ENCODE measurements at places on chromosomes 4 and X. TPM values are rescaled to one million over a fixed set of nuclear protein-coding genes. Genes with fewer than 3 reads are reported as not detected.

DNA sequence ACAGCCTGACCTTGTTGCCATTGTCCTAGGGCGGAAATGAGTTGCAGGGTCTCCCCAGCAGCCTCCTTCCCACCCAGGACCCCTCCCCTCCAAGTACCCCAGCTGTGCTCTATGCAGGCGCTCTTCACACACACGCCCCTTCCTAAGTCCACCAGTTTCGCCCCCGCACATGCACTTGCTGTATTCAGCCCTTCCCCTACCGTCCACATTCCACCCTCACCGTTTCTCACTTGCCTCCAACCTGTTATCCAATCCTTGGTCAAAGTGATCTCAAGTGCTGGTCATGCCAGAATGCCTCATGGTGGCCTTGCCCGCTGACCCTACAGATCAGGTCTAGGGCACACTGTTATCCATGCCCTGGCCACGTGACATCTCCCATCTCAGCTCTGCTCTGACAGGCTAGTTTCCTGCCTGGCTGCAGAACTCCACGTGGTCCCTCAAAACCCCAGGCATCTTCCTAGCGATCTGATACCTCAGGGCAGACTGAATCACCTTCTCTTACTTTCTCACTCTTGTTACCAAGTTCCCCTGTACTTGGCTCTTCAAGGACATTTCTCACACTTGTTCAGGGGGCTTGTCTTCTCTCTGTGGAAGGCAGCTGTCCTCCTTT, 39.7 kb downstream of the NSG1 start:
- no peak for DNase-seq

DNA sequence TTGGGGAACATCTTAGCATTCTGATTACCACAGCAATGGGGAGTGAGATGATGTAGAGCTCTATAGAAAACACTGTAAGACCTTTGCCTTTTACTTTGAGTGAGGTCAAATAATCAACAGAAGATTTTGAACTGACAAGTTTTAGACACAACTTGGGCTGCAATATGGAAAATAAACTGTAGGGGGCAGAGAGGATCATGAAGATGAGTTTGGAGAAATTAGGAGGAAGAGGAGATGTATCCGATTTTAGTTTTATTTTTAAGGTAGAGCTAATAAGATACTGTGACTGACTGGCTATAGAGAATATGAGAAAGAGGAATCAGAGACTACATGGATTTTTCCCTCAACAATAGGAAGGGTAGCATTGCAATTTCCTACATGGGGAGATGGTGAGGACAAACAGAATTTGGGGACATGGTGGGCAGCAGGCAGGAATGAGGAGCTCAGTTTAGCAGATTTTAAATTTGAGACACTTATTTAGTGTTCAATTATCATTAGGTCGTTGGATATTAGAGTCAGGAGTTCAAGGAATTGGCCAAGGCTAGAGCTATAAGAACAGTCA, 563.1 kb downstream of the INPP4B start:
- no peak for DNase-seq

- no peak for DNase-seq
Observed at GRCh38 chr4:160724063-160724462, 1439.7 kb downstream of the FSTL5 start.

PALLD gene
- total RNA-seq, result 0.94 TPM

Measured in activated T-cell treated with anti-CD3 and anti-CD28 coated beads, Interleukin-2, amount 50 U/mL, for 4 hours (primary cell).